ENCODE measurements at places on chromosomes 5 and 9.

DNA sequence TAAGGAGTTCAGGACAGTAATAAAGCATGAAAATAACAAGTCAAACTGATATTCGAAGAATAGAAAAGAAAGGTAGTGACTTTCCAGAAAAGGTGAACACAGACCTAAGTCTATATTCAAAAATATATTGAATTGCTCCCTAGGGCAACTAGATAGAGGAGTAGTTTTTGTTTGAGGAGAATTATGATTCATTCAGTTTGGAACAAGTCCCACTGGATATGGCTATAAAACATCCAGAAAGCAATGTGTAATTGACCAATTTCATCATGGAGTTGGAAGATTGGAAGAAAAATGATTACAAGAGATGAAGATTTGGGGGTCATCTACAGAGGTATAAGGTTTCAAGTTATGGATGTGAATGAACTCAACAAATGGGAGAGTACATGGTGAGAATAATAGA lies 117.5 kb upstream of the ZNF462 start:
- DNase-seq = no peak

GRCh38 chr5:56648460-56649034 lies 166.8 kb upstream of the MAP3K1 start:
- no peak for DNase-seq

GRCh38 chr9:133056533-133056932 lies 5.2 kb upstream of the CEL start:
- no peak for DNase-seq

DNA sequence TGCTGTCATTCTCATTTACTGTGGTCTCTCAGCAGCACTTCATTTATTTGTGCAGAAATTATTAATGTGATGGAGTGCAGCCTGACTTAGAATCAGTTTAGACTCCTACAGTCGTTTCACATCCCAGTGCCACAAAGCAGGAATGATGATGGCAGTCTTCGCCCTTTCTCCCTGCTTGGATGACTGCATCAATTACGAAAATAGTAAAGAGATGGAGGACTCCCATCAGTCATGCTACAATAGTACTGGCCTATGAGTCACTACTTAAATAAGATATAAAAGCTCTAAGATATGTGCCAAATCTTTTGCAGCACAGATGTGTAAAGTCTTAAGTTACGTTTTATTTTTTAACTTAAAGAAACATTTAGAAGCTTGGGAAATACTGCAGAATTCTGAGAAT lies 263.9 kb downstream of the CHSY3 start:
- no peak for DNase-seq

DNA sequence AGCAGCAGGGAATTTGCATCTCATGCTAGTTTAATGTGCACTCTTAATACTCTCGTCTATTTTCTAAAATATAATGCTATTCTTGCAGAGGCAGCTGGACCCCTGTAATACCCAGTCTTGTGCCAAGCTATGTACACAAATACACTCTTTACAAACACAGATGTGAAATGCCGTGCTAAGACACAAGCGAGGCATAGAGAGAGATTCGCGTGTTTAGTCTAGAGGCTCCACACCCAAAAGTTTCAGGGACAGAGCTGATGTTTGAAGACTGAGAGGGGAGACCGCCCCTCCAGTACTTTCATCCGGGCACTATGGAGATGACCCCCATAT lies 1.2 kb downstream of the DPYSL3 start:
- no peak for DNase-seq

- no peak for DNase-seq
Measured at GRCh38 chr5:126462239-126463014, 39.2 kb downstream of the GRAMD2B start.

DNA sequence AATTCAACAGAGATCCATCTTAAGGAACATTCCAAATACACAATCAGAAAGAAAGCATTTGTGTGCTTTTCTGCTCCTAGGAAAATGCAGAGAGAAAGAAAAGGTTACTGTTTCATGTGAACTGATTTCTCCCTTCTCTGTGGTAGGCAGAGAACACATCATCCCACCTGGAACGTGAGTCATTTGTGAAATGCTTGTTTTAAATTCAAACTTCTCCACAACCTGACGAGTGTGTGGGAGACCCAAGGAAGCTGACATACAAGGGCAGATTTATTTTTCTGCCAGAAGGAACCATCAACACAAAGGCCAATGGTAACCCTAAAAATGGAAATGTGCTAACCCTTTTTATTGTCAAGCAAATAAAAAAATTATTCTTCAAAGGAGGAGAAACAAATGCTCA lies 156.4 kb downstream of the EFNA5 start:
- DNase-seq = no peak

GRCh38 chr5:61342071-61342501 lies 10.0 kb downstream of the ZSWIM6 start:
- no peak for DNase-seq

- no peak for DNase-seq
Measured at GRCh38 chr5:66507106-66507505, 89.1 kb upstream of the MAST4 start.

DNA sequence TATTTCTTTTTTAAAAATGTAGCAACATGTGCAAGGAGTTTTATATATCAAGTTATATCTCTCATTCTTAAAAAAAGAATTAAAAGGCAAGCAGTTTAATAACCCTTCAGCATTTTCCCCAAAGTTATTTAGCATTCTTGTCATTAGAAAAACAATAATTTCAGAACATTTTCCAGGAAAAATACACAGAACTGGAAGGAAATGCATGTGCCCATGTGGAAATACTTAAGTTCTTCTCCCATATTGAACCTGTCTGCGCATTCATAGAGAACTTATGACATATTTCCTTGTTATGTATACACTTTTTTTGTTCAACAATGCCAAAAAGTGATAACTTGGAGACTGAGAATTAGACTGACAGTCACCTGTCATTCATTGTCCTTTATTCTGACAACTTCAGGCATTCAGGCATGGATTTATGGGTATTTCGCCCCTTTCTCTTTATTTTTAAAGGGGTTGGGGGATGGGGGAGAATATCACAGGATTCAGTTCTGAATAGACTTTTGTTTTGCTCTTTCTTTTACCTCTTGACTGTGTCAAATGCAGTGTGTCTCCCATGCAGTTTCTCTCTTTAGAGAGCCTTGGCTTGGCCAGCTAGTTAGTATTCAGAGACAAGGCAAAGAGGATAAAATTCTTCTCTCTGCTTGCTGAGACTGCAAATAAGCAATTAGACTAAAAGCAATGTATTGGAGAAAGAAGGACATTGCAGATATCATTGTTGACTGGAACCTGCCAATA lies 701.0 kb downstream of the NR2F1-AS1 start:
- DNase-seq = no peak

- peak; percentile 73 for DNase-seq
Measured at GRCh38 chr9:127608104-127608966, 3.7 kb upstream of the STXBP1 start.

DNA sequence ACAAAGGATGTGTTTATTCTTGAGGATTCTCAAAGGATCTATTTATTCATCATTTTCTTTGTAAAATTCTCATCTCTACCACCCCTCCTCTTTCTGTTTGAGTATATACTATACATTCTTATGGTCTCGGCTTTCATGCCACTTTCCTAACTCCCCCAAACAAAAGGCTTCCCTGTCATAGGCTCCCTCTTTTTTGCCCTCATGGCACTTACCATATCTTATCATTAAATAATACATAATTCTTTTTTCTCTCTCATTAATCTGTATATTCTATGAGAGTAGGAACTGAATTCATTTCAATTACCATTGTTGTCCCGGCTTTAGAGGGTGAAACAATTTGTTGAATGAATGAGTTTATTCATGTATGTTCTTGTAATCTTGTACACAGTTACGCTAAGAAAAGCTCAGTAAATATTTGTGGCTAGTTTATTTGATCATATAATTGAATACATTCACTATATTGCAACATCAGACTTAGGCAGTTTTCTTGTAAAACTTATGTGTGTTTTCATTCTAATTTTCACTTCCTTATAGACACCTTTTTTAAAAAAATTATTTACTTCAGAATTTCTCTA lies 254.6 kb downstream of the EDIL3 start:
- no peak for DNase-seq

DNA sequence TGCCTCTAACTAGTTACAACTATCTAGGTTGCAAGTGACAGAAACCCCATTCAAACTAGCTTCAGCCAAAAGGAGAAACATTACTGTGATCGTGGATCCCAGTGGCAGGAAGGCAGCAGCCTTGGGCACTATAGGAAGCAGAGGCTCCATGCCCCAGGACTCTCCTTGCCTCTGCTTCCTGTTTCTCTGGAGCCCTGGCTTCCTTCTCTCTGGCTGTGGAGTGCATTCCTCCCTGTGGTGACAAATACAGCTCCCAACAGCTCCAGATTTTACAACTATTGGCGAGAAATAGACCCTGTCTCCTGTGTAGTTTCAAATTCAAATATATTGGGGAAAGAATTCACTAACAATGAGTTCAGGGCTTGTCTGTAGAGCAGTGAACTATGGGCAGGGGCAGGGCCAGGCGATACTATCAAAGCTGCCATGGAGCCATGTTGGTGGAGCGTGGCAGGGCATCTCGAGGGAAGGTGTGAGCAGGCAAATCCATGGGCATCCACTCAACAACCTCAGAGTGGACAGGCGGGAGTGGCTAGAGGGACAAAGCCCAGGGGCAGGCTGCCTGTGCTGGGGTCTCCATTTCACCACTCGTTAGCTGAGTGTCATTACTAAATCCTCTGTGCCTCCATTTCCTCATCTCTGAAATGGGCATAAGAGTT lies 189.5 kb downstream of the ERCC6L2 start:
- DNase-seq = no peak

DNA sequence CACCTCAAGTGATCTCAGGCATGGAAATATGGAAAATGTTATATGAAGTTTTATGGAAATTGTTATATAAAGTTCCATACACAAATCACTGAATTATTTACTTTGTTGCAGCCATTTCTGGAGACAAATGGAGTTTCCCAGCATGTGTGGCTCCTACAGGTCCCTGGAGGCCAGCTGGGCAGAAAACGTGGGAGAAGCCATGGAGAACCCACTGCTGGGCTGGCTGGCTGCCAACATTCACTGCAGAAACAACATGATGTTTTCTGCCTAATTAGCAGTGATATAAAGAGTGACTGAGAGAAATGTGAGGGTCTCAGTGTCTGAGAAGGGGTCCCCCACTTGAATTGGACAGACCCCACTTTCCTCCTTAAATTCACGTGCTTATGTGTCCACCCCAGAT lies 208.8 kb upstream of the IRX2 start:
- DNase-seq = no peak

GRCh38 chr9:35962126-35962906 lies 4.4 kb upstream of the OR2S2 start:
- DNase-seq = no peak

DNA sequence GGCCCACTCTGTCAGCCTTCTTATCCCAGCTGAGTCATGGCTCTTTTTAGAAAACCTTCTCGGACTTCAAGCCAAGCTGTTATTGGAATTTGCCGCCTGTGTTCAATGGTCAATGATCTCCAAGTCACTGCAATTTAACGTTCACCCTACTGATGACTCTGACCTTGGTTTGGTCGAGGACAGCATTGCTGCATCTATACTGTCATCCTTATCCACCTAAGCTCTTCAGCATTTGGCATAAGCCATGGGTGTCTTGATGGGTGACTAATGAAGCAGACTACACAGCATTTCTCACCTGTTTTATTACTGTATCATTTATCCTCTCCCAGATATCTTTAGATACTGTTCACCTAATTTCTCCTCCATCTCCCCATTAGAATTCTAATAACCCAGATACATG lies 5.6 kb upstream of the HSPB3 start:
- no peak for DNase-seq

GRCh38 chr5:172749076-172749475 lies 21.9 kb downstream of the DUSP1 start:
- DNase-seq = no peak

- DNase-seq = no peak
Measured at GRCh38 chr5:148372166-148372725, 11.5 kb upstream of the FBXO38 start.

DNA sequence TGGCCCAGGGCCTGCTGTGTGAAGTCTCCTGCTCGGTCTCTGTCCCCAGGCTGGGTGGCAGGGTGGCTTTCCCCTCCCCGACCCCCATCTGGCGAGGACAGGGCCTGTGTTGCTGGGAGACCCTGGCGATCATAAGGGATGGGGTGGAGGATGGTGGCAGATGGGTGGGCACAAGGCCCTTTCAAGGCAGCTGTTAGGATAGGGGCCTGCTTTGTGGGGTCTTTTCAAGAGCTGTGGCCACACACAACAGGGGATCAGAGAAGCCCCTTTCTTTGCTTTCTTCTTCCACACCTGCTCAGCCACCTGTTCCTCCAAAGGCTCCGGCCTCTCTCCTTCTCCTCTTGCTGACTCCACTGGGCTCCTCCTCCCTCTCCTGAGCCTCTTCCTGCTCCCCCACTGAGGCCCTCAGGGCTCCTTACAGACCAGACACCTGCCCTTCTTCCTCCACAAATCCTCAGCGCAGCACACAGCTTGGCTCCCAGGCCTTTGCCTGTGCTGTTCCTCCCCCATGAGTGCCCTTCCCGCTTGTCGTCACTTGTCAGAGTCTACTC lies 15.0 kb upstream of the NEURL1B start:
- no peak for DNase-seq

DNA sequence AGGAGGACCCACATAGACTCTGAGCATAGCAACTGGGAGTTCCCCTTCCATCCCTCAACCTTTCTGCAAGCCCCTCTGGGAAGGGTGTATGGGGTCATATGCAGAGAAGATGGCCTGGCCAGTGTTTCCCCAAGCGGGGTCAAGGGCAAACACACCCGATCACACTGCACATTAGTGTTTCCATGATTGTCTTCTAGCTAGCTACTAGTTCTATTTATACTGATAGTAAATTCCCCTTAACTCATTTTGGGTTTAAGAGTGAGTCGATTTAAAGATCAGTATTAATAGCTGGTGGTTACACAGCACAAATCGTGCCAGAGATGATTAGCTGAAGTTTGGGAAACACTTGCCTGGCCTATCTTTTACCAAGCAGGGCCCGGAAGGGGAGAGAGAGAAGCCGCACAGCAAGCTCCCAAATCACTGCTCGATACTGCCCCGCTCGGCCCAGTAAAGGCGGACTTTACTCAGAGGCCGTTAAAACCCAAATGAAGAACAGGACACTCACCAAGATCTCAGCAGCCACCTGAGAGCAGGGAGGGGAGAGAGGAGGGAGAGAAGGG lies 29.4 kb upstream of the TNIP1 start:
- DNase-seq = no peak

- no peak for DNase-seq
Measured at GRCh38 chr5:35237580-35238376, 7.5 kb upstream of the PRLR start.

DNA sequence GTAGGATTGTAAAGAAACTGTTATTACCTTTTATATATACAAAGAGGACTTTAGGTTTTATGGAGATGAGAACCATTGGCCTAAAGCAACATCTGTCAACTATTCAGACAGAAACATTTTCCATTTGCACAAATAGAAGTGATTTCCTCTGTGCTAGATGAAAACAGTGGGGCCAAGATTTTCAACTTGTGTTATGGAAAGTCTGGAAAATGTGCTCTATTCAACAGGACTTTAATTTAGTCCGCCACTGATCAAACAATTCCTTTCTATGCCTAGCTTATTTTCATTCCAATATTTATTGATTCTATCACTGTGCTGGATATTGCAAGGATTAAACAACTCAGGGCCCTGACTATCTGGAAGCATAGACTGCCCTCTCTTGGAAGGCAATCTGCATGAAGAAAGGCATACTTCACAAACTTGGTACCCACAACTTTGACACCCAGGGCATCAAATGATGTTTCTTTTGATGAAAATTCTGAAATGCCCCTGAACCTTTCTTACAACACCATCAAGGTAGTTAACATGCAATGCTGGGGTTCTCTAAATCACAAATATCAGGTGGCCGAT lies 126.6 kb upstream of the HMHB1 start:
- no peak for DNase-seq
